ENCODE measurements at places on chromosomes 4 and X.

DNA sequence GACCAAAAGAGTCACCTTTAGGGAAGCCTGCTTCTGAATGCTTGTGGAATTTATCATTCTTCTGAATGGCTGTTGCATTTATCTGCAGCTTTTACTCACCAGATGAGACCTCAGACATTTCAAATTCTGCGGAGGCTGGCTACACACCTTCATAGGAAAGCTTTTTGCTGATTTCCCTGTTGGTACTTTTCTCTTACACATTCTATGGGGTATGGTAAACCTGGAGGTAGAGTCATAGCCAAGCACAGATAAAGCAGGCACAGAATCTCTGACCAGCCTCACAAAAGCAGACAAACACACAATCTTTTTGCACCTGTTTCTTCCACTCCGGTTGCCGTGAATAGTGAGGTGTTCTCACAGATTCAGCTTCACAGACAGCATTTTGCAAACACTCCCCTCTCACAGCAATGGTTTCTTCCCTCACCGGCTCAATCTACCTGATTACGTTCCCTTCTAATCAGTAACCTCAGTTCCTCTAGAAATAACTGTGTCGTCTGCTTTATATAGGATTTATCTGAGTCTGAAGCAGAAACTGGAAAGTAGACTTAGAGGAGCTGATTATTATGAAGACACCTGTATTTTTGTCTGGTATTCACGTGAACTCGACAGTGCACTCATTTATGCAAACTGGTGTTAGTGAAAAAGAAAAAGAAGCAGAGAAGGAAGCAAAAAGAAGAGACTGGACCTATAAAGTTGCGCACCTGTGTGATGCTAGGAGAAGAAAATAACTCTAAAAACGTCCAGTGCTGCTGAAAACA is 83.1 kb downstream of the DMD start:
- DNase-seq, result no peak

- DNase-seq, result no peak
Measured at GRCh38 chrX:103540145-103540544, 20.9 kb upstream of the RAB40A start.

- no peak for DNase-seq
Measured at GRCh38 chr4:38243388-38244053, 283.3 kb downstream of the PTTG2 start.

DNA sequence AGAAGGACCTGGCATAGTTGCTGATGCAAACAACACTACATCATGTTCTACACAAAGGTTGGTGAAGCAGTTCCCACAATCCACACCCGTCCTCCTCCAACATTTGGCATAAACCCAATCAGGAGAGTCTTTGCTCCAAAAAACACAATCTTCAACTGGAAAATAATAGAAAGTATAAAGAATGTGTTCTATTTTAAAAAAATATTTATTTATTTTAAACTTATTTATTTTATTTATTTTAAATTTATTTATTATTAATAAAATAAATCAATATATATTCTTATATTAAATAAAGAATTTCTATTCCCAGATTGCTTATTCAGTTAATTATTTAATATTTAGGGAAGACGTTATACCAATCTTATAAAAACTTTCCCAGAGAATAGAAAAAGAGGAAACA is 1753.7 kb upstream of the AGA start:
- DNase-seq, result no peak

DNA sequence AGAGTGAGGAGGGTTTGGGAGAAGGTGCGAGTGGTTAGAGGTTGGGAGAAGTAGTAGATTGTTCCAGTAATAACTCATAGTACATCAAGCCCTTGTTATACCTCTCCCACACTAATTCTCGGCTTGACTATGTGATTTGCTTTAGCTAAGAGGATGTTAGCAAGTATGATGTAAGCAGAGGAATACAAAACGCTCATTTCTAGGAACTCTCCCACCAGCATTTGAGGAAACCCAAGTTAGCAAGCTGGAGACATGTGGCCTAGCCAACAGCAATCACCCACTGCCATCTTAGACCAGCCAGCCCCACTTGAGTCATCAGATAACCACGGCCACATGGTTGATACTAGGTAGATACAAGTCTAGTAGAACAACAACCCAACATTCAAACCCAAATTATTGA is 14.2 kb downstream of the FTHL17 start:
- DNase-seq, result no peak

DNA sequence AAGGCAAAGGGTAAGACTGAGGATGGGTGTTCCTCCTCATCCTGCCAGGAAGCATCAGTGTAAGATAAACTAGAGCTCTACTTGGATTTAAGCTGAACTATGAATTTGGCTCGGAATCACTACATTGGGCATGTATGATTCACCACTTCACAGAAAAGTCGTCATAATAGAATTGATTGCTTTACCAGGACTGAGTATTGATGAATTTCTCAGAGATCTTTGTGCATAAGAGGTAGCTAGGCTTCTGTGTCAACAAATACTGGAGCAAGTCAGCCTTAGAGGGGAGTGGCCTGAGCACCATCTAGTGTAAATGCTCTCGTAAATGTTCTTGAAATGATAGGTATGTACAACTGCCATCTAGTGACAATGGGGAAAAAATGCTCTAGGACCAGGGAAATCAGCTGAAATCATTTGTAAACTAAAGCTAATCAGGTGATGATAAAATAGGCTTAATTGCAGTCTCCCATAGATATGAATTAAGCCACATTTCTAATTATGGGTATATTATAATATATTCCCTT is 309.5 kb upstream of the FMR1 start:
- DNase-seq, result no peak

- no peak for DNase-seq
Measured at GRCh38 chrX:50470103-50471031, at the start of gene DGKK. DGKK (minus strand) TSS chrX:50470825; CDS start chrX:50470678, 147 bp downstream.

DNA sequence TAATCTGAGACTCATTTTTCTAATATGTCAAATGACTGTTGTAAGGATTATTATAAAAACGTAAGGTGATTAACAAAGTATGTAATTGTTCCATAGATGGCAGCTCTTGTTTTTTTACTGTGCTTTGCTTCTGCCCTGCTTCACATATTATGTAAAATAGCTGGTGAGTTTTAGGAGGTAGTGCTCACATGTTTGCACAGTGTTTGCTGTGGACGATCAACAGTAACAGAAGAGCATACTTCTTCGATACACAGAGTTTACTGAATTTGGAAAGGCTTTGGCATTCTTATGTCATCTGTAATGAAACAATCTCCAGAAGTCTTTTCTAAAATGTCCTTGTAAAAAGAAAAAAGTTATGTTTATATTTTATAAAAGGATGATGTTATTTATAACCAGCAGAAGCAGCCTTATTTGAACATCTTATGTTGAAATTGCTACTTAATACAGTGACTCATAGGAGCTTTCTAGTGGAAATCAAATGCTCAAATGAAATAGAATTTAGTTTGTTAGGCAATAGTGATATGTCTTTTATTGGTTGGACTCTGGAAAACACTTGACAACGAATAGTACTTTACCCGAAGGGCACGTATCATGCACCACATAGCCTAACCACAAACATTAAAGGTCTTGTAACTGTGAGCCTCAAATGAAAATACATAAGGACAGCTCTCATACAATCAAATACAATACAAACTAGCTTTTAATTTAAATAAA is 1.9 kb upstream of the MTTP start:
- no peak for DNase-seq

GRCh38 chr4:46586566-46586965 is 196.6 kb upstream of the GABRA2 start:
- DNase-seq, result no peak

- DNase-seq, result no peak
Measured at GRCh38 chr4:169922632-169923276, 103.4 kb downstream of the MFAP3L start.

DNA sequence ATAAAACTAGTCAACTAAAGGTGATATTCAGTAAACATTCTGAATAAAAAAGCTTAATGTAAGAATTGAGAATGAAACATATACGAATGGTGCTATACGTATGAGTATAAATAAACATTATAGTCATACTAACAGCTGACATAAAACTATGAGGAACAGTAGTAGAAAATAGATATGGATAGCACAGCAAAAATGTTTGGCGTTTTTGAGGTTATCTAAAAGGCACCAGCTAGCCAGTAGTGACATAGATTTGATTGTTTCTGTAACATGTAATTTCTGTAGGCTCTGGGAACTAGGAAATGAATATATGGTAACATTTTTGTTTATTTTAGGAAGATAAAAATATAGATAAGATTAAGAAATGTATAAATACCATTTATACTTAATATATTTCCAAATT is 69.3 kb downstream of the SNX25 start:
- DNase-seq, result no peak

- no peak for DNase-seq
Measured at GRCh38 chr4:48109413-48110263, 24.4 kb downstream of the TXK start.

- DNase-seq, result no peak
Measured at GRCh38 chr4:86896596-86896995, 4.4 kb upstream of the C4orf36 start.

GRCh38 chr4:174538123-174538875 is 16.0 kb upstream of the HPGD start:
- no peak for DNase-seq

DNA sequence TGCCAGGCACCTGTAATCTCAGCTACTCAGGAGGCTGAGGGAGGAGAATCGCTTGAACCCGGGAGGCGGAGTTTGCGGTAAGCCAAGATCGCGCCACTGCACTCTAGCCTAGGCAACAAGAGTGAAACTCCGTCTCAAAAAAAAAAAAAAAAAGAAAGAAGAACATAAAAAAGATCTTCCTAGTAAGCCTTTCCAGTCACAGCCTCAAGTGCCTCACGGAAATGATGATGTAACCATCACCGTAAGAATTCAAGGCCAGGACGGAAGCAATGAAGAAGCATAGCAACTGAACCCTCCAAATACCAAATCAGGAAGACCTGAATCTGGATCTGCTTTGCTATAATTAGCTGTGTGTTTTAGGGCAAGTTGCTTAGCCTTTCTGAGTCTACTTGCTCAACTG is 28.8 kb downstream of the RBM47 start:
- no peak for DNase-seq

DNA sequence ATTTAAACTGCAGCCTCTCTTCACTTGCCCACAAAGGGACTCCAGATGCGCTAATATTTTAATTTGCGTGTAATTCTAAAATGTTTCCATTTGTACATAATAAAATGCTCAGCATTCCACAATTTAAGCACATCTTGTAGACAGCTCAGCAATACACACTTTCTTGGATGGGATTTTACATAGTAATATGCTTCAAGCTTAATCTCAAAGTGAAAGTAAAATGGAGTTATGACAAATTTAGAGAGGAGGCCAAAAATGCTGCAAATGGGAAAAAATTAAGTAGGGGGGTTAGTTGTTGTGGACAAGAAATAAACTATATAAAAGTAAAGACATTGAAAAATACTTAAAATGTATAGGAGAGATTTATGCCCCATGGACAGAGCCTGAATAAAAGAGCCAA is 149.1 kb downstream of the FBXO8 start:
- no peak for DNase-seq
